ENCODE measurements at places on chromosomes 3 and 15.

- DNase-seq: no peak
- H3K27ac ChIP-seq: no peak overlapping the region
- no peaks in the 10 kb centered on the region for H3K36me3 ChIP-seq
- no peak overlapping the region for H3K4me3 ChIP-seq
- H3K27me3 ChIP-seq: peaks cover 7% of the 10 kb centered on the region
Observed at GRCh38 chr3:156246961-156247725, 126.8 kb downstream of the KCNAB1 start.

DNA sequence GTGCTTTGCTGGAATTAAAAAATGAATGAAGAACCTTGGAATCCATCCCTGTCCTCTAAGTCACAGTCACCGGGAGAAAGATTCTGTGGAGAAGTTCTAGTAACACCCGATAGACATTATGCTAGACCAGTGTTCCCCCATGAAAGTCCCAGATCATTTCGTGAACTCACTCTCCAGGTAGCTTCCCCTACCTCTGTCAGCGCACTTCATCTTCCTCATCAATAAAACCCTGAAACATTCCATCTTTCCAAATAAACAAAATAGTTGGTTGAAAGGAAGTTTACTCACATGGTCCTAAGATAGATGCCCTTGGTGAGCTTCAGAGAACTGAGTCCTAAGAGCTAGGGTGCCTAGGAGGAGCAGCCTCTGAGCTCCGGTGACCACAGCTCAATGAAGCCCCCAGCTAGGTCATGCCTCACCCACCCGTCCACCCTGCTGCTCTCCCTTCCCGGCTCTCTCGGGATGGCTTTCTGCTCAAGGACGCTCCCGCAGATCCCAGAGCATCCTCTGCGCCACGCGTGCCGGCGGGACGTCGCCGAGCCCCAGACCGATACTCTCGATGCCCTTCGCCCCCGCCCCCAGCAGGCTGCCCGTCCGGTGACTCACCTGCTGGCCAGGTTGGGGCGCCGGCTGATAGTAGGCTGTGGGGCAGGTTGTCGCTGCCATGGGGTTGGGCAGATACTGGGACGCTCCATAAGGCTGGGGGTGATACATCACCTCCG lies 776 bp downstream of the VGLL3 start:
- peak overlapping the region; percentile 64 for H3K27ac ChIP-seq
- H3K27me3 ChIP-seq: peaks cover 29% of the 10 kb centered on the region
- peak; percentile 73 for DNase-seq

DNA sequence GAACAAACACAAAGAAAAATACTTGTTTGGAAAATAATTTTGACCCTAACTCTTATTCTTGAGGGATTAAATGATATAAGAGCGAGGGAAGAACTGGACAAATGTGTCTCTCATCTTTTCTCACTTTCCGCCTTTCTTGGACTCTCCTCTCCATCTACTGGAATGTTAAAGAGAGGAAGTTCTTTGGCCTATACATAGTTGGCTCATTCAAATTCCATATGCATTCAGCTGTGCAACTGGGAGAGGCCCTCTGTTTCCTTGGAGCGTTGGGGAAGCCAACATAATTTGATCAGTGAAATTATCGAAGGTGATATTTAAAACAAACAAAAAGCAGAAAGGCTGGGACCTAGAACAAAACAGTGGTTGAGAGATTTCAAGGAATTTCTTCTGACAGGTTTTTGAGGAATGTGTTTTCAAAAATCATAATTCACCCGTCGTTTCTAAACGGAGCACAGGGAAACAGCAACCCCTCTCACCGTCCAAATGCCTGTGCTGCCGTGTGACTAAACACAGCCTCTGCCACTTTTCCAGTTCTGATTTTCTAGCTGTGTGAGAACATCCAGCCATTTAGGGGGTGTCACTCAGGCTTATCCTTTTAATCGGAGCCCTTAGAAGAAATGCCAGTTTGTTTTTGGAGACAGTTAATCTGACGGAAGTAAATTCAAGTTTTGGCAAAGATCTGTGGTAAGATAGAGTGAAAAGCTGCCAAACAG lies 489.9 kb downstream of the SOX2 start:
- DNase-seq: no peak
- H3K27me3 ChIP-seq: no peaks in the 10 kb centered on the region
- no peaks in the 10 kb centered on the region for H3K36me3 ChIP-seq
- H3K27ac ChIP-seq: no peak overlapping the region

GRCh38 chr15:88428053-88428452 lies 39.1 kb downstream of the MRPL46 start:
- H3K36me3 ChIP-seq: no peaks in the 10 kb centered on the region
- no peak overlapping the region for H3K4me3 ChIP-seq
- no peak overlapping the region for H3K27ac ChIP-seq
- peak; percentile 29 for DNase-seq
- peaks cover 58% of the 10 kb centered on the region for H3K27me3 ChIP-seq

Measured in type B pancreatic cell (in vitro differentiated cells).